ENCODE measurements at places on chromosomes 7 and 10.

DNA sequence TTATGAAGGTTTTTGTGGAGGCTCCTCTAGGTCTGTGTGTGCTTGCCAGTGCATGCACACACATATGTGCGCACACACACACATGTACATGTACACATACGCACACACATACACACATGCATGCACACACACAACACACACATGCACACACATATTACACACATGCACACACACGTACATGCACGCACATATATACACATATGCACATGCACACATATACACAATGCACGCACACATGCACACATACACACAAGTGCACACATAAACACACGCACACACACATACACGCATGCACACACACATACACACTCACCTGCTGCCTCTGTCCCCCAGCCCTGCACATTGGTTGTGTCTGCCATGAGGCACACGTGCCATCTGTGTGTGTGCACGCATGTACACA is 66.3 kb downstream of the NEURL1 start:
- DNase-seq: no peak

DNA sequence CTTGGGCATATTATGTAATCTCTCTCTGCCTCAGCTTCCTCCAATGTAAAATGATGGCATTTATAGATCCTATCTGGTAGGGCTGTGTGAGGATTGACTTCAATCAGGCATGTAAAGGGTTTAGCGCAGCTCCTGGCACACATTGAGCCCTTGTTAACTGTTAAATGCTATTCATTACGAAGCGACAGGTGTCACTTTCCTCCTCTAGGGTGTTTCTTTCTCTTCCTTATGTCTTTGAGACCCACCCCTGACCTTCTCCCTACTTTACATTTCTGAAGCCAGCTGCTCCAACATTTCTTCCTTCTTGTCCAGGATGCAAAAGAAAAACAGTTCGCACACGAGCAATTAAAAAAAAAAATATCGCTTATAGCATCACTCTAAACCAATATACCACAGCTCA is 5.7 kb upstream of the R3HCC1L start:
- no peak for DNase-seq

GRCh38 chr7:45402480-45403218 is 171.5 kb upstream of the ADCY1 start:
- DNase-seq: no peak

DNA sequence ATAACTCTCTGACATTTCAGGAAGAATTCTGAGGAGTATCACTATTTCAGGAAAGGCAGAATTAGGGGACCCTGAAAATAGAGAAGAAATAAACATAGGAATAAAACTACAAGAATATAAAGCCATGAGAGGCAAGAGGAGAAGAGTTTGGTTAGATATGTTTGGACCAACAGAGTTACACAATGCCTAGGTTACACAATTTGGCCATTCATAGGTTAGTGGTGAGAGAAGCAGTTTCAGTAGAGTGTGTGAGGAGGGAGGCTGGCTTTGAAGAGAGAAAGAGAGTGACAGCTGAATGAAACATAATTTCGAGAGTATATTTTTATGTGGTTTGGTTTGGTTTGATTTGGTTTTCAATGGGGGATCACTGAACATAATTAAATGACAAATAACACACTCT is 783.2 kb upstream of the LRRN3 start:
- no peak for DNase-seq

DNA sequence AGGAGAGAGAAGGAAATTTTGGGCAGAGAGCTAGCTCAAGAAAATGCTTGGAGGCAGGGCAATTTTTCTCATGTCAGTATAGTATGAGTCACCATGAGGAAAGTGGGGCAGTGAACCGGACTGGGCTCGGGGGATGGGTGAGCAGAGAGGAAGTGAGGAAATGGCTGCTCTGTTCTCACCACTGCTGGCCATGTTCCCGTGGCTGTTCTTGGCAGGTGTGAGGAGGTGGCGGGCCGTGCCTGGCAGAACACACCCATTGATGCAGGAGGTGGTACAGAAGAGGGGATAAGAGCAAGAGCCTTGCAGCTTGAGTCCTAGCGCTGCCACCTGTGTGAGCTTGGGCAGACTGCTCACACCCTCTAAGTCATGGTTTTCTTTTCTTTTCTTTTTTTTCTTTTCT is 304.4 kb upstream of the LYZL1 start:
- DNase-seq: no peak

DNA sequence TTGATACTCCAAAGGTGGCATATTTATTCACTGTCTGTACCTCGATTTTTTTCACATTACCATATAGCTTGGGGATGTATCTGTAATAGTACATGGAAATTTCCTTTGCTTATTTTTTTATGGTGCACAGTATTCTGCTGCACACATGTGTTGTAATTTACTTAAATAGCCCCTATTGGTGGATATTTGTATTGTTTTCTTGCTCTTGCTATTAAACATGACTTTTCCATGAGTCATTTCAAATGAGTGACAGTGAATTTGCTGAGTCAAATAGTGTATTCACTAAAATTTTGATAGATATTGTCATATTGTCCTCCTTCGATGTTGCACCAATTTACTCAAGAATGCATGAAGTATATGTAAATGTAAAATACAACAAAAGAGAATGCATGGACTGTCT is 122.7 kb upstream of the STEAP4 start:
- DNase-seq: no peak

- DNase-seq: no peak
Measured at GRCh38 chr10:72782649-72783330, 90.8 kb downstream of the MCU start.

GRCh38 chr7:71521506-71521905 is 389.6 kb downstream of the GALNT17 start:
- DNase-seq: no peak

DNA sequence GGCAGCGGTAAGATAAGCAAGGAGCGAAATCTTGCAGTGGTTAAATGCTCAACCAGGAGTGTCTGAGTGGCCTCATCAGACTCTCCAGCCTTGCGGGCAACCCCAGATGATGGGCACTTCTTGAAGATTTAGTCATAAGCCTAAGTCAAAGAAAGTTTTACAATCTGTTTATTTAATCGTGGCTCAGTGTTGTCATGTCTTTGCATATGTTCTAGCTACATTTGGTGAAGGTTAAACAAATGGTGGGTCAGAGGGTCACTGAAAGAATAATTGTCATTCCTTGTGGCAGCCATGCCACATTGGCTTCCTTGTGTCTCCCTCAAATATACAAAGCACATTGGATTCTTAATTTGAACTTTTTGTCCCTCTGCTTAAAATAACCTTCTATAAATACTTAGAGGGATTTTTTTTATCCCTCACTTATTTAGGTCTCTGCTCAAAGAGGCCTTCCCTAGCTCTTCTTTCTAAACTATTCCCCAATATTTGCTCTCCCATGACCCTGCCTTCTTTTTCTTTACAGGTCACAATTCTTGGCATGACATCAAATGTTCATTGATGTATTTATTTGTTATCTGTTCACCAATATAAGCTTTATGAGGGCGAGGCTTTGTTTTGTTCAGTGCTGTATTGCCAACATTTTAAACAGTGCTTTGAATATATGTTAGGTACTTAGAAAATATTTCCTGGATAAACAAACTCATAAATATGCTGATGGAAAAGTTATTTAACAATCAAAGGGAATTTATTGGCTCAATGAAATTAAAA is 68.7 kb downstream of the NEUROD6 start:
- no peak for DNase-seq

Measured in CD8-positive, alpha-beta memory T cell (primary cell).